Ecto neural progenitor cell (in vitro differentiated cells): ENCODE measurements at places on chromosomes 12 and 14.
A peak's percentile ranks its signal among the peaks of the same experiment; 100 is the strongest.

- peak; percentile 83 for DNase-seq
Measured at GRCh38 chr14:69260190-69260860, 367 bp downstream of the GALNT16 start.

- peak; percentile 80 for DNase-seq
Measured at GRCh38 chr12:124566997-124567672, at the start of gene NCOR2. Gene NCOR2 (minus strand): TSS chr12:124567612. CDS start chr12:124495251, 72,361 bp downstream.

GRCh38 chr12:98660521-98660920 lies 15.4 kb downstream of the APAF1 start:
- no peak for DNase-seq

DNA sequence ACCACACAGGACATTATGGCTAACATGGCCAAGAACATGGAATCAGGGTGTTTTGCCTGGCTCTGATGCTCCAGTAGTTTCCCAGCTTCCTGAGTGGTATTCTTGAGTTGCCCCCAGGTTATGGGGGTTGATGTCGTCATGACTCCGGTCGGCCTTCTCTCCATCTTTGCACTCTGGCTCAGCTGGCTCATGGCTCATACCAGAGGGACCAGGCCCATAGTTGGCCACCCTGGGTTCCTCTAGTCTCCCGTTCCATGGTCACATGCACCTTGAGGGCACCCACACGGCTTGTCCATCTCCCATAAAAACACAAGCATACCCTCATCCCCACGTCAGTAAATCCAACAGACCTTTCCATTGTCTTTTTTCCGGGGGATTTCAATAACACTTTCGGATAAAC lies 23.7 kb upstream of the MAPKAPK5 start:
- DNase-seq, result no peak
